Urinary bladder (tissue), 4 donors: ENCODE measurements at places on chromosomes 11 and 22. TPM values are rescaled to one million over a fixed set of nuclear protein-coding genes. Genes with fewer than 3 reads are reported as not detected.
A peak's percentile ranks its signal among the peaks of the same experiment; 100 is the strongest.

Gene OR8I2
- not detected for total RNA-seq

Gene OR2AG1
- not detected for total RNA-seq

Gene CCDC157
- 2.1 TPM for total RNA-seq

Gene VWA5A
- total RNA-seq = 36.2 TPM

Gene SCGB1D2
- total RNA-seq = not detected

Gene MEN1
- 11.3 TPM for total RNA-seq

DNA sequence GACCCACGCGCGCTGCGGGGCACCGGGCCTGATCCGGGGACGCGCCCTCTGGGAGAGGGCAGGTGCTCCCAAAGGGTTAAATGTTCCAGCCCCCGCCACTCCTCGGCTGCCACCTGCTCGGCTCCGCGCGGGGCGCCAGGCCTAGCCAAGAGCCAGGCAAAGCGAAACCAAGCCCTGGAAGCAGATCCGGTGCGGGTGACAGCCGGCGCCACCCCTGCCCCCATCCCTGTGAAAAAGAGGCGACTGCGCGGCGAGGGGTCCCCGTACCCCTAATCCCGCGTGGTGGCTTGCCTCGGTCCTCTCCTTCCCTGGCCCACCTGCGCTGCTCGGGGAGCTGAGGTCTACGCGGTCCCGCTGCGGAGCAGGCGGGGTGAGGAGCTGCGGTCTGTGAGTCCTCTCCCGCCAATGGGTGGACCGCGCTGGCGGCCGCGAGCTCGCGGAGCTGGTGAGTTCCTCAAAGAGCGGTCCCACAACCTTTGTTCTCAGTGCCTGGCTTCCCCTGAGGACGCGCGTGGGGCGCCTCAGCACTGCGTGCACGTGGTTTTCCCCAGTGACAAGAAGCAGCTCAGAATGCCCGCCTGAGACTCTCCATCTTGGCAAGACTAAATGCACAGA, at the start of gene ME3:
Gene ME3, minus strand, starts transcription at position 610 of the 615 bp plus-strand sequence.
- no peak for DNase-seq

DNA sequence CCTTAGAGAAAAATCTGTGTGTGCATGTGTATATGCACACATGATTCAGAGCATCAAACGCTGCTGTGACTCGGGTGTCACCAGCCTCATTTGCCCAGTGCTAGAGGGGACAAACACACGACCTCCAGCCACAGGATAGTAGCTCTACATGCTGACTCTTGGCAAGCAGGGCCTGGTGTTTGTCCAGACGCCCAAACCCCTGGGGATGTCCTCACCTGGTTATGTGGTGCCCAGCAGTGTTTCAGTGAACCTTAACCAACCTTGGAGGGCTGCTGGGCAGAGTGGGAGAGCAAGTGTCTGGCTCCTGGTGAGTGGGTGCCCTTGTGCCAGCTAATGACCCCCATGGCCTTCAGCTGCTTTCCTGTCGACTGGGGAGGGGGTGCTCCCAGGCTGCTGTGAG, 26.7 kb downstream of the IGLL1 start:
- no peak for DNase-seq

DNA sequence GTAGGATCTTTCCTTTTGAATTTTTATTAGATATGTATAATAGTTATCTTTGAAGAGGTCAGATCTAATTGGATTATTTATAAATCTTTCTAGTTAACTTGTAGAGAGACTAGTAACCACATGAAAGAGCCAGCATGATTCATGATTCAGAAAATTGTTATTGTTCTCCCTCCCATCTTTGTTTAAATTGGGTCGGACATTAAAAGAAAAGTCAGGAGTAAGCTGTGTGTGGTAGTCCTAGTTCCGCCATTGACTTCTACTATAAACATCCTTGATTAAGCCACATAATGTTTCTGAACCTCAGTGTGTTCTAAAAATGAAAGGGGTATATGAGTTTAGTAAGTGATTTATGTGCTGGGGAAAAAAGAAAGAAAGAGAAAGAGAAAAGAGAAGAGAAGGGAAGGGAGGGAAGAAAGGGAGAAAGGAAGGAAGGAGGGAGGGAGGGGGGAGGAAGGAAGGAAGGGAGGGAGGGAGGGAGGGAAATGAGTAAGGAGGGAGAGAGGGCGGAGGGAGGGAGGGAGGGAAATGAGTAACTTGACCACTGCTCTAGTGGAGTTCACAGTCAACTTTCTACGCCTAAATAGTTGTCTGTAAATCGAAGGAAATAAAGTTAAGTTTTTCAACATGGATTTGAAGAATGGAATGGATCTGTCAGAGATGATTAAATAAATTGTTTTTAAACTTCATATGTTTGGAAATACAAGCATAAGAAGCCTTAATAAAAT, 32.9 kb downstream of the SIK2 start:
- no peak for DNase-seq

DNA sequence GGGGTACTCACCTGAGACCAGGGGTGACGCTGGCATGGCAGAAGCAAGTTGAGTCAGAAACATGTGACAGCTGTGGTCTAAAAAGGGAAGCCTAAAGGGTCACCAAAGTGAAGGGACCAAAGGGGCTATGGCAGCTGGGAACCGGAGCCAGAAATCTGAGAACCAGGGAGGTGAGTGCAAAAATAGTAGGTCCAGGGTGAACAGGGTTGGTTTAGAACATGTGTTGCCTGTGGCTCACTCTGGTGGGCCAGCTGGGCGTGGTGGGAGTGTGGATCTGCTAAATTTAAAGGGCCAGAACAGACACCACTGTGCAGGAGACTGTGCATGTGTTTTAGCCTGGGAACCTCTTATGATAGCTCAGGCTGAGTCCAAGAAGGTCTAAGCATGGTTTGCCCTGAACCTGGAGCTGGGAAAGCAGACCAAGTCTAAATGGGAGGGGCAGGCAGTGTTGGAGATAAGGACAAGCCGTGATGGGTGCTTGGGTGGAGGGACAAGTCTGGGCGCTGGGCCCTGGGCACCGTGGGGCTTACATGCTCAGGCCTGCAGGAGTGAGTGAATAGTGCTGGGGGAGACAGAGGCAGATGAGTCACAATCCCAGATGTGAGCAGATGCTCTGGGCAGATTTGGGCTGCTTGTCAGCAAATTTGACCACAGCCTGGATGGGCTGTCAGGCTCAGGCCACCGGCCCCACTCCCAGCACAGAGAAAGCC, 41.4 kb upstream of the ZBED5 start:
- DNase-seq = peak; percentile 62

- no peak for DNase-seq
These were observed 34.0 kb downstream of the WNT7B start for GRCh38 chr22:45942787-45943493.

GRCh38 chr11:91860661-91861060, 364.0 kb upstream of the FAT3 start:
- no peak for DNase-seq

DNA sequence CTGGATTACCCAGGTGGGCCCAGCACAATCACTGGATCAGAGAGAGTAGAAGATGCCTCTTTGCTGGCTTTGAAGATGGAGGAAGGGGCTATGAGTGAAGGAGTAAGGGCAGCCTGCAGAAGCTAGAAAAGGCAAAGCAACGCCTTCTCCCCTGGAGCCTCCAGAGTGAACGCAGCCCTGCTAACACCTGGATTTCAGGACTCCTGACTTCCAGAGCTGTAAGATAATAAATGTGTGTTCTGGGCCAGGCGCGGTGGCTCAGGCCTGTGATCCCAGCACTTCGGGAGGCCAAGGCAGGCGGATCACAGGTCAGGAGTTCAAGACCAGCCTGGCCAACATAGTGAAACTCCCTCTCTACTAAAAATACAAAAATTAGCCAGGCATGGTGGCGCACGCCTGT, 102.4 kb downstream of the MORC2 start:
- no peak for DNase-seq

GRCh38 chr11:43941257-43941994, 1.0 kb upstream of the C11orf96 start:
- no peak for DNase-seq

- no peak for DNase-seq
These were observed 3.3 kb downstream of the MRPL49 start for GRCh38 chr11:65125197-65126056.

DNA sequence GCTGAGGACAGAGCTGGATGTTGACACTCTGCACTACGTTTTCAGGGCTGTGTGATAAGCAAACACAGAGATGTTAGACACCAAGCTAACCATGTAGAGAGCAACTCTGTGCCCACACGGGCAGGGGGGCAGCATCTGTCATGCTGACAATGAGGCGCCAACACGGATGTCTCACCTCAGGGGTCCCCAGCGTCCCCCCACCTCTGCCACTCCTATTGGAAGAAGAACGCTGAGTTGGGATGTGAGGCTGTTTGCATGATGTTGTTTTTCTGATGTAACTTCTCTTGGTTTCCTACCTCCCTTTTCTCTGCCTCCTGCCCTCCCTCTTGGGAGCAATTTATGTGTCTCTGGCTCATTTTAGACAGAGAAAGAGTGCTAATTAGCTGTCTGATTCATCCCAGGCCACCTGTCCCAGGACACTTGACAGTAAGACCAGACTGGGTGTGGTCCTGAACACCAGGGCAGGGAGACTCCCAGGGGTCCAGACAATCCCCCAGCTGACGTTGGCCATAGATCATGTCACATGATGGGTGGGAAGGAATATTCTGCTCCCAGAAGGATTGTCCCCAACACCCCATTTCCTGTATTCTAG, 89.2 kb upstream of the NCAM1 start:
- DNase-seq = no peak

DNA sequence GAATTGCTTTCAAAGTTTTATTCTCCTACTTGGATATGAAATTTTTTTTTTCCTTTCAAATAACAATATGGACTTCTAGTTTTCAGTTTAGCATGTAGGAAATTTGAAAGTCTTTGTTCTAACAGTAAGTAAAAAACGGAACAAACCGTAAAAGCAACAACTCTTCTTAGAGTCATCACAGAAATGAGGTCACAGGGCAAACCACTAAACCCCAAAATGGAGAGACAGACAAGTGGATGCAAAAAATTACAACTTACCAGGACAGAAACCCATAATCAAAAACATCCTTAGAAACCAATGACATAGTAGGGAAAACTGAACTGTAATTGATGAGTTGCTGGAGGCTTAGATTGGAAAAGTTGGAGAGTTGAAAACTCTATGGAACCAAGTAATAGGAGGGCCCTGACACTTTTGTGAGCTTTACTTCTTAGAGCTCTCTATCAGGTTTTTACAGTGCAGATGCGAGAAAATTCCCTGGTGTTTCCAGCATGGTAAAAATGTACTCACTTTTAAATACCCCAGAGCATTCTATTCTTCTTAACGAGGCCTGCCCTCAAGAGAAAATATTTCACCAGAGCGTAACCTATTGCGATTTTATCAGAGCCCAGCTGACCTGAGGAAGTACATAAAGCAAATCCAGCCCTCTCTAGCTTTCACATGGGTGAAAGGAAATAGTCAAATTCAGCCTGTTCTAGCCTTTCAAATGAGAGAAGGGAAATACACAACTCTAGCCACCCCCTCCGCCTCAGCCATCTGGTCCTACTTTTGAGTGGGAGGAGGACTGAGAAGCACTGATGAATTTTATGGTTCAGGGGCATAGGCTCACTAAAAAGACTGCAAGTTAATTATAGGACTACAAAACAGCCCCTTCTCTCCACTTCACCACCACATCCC, 39.1 kb downstream of the CASP12 start:
- DNase-seq = no peak

DNA sequence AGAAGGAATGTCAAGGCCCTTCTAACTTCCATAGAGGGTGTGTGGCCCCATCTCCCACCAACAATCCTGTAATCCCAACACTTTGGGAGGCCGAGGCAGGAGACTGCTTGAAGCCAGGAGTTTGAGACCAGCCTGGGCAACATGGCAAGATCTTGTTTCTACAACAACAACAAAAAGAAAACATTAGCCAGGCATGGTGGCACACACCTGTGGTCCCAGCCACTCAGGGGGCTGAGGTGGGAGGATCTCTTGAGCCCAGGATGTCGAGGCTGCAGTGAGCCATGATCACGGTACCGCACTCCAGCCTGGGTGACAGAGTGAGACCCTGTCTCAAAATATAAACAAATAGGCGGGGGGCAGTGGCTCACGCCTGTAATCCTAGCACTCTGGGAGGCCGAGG, 16.9 kb downstream of the TSPAN32 start:
- no peak for DNase-seq

DNA sequence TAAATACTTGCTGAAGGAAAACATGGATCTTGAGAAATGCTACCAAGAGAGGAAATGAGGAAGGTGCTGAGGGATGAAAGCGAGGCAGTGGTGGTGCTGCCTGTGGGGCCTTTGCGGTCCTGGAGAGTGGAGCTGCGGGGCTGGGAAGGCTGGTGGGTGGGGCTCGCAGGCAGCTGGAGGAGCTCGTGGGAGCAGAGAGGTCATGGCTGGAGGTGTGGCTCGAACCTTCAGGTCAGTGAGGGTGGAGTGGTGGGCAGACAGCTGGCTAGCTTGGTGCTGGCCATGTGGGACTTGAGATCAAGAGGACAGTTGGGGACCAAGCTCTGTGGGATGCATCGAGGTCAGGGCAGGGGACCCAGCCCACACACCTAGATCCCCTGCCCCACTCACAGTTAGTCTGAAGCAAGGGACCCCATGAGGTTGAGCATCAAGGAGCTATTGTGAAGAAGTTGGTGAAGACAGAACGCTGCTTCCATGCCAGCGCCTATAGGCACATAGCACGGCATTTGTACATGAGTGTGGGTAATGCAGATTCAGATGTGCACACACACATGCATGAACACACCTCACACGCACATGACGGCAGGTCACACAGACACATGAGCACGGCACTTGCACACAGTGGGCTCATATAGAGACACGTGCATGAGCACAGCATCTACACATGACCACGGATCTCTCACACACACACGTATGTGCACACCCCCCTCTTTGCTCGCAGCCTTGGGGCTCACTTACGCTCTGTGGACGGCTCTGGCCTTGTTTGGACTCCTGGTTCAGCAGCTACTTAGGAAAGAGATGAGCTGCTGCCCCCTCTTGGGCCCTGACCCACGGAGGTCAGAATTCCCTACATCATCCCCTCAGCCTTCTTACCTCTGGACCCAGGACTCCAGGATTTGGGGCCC, 30.4 kb downstream of the SHANK3 start:
- no peak for DNase-seq

DNA sequence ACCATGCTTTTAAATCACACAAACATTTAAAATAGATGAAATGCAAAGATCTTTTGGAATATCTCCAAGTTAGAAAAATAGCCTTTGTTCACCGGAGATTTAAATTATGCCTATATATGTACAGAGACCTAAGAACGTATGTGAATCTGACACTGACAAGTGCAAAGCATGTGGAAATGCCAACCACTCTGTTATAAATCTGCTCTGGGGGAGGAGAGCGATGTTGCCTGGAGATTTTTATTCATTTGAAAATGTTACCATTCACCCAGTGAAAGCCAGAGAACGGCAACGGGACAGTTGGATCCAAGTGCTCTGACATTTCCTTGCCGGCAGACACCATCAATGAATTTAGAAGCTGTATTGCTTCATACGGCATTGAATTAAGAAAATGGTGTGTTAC, 39.8 kb upstream of the BMAL1 start:
- DNase-seq = no peak

DNA sequence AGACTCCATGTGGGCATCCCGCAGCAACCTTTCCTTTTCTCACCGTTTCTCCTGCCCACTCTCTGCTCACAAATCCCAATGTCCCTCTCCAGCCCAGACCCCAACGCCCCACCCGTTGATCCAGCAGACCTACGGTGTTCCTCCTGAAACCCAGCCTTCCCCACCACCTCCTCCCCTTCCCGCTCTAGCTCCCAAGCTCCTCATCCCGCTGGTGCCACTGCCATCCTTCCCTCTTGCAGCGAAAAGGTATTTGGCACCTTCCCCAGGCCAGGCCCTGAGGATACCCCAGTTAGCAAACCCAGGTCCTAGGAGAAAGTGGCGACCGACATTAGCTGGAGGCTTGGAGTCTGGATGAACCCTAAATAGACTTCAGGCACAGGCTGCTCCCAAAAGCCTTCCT, 84.0 kb upstream of the RTL6 start:
- DNase-seq = no peak
